ENCODE measurements at places on chromosomes 2 and 18.

- no peak for DNase-seq
Observed at GRCh38 chr2:21175895-21176646, 52.3 kb downstream of the TDRD15 start.

DNA sequence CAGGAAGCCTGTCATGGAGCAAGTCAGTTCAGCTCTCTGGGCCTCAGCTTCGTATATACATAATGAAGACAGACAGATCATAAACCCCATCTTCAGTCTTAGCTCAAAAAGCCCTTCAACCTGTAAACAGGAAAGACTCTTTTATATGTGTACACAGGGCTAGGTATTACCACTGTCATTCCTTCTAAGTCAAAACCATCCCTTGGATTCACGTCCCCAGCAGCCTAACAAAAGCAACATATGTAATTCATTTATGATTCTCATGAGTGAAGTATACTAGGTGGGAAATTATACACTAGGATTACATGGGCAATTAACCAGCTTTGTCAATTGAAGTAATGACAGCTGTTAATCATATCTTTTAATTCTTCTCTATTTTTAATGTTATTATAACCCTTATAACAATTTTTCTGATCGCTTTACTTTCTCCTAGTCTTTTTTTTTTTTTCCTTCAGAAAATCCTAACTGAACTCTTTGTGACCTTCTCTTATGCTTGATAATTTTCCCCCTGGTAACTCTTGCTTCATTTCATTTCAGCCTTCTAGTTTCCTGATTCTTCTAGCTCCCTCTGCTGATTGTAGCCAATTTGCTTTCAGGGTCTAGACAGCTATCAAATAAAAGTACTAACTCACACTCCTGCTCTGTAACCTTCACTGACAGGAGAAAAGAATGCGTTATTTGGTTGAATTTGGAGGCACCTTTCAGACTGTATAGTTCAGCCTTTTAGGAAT is 99.7 kb downstream of the RBM43 start:
- no peak for DNase-seq

- DNase-seq: no peak
Observed at GRCh38 chr2:156321243-156321904, 11.1 kb downstream of the NR4A2 start.

DNA sequence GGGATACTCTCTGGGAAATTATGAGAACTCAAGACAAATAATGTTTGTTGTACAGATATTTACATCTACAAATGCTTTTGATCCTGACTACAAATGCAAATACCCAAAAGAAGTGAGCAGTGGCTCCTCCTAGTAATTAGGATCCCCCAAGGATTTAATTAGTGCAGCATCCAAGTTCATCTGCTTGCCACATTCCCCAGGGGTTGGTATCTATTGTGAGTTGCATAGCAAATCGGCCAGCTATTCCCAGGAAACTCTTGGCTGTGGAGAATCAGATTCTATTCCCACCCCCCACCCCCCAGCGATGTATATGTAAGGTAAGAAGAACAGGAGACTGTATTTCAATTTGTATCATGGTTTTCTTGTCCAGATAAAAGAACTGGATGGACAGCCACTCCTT is 725.1 kb upstream of the CDH7 start:
- DNase-seq: no peak

DNA sequence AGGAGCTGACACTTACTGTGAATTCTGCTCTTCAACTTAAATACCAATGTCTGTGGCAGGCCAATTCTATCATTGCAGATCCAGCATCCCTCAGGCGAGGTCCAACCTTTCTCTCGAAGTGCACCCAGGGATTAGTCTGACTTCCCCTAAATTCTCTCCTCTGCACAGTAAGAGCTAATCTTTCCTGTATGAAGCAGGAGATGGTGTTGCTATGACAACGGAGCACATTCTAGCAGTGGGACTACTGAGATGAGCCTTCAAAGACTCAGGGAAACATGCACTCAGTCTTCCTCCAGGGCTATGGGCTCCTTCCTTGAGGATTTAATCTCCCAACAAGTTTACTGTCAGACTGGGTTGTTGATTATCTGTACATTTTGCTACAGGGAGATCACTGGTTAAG is 176.3 kb downstream of the NOL4 start:
- no peak for DNase-seq

- DNase-seq: no peak
Observed at GRCh38 chr2:79512442-79513401, at the start of gene CTNNA2. CTNNA2 (plus strand) TSS chr2:79513051.

GRCh38 chr2:160309585-160309984 is 109.5 kb upstream of the ITGB6 start:
- DNase-seq: no peak

DNA sequence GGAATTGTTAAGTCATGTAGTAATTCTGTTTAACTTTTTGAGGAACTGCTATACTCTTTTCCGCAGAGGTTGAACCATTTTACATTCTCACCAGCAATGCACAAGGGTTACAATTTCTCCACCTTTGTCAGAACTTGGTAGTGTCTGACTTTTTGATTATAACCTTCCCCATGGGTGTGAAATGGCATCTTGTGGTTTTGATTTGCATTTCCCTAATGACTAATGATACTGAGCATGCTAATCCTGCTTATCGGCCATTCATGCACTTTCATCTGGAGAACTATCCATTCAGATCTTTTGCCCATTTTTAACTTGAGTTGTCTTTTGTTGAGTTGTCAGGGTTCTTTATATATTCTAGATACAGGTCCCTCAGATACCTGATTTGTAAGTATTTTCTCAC is 47.2 kb downstream of the CYB5A start:
- DNase-seq: no peak

DNA sequence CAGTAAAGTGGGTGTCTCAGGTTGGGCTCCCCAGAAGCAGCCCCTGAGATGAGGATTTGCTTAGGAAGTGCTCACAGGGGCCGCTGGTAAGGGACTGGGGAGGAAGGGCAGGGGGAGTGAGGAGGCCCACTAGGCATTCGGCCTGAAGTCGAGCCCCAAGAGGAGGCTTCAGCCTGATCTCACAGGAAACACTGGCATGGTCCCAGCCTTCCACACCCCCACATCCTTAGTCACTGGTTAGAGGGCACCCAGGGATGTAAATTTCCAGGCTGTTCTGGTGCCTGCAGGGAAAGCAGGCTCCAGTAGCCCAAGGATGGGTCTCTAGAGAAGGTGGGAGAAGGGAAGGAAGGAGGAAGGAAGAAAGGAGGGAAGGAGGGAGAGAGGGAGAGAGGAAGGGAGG is 22.4 kb upstream of the KCNK3 start:
- DNase-seq: no peak

GRCh38 chr2:27251766-27252165 is 11.1 kb downstream of the SLC30A3 start:
- DNase-seq: no peak

DNA sequence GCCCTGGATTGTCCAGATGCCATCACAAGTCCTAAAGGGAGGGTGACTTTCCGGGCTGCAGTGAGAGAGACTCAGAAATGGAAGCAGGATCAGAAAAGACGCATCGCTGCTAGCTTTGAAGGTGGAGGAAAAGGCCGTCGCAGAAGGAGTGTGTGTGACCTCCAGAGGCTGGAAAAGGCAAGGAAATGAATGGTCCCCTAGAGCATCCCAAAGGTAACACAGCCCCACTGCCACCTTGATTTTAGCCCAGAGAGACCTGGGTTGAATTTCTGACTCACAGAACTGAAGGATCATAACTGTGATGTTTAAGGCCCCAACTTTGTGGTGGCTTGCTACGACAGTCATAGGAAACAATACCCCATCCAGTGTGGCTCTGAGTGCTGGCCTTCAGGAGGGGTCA is 8.6 kb upstream of the NCK2 start:
- no peak for DNase-seq

- DNase-seq: no peak
Observed at GRCh38 chr18:56593906-56594305, 44.5 kb downstream of the TXNL1 start.

DNA sequence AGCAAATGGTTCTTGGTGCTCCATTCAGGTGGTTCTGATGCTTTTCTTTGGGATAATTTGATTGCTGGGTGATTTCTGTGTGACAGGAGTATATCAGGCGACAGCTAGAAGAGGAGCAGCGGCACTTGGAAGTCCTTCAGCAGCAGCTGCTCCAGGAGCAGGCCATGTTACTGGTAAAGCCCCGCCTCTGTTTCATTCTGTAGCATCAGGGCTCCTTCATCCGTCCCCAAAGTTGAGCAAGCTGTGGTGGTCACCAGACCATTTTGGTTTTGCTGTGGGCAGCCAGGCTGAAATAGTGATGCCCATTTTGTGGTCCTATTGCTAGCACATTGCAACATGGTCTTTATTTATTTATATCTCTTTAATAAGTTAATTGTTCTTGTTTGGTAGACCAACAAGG is 132.8 kb upstream of the IL1R2 start:
- no peak for DNase-seq

- DNase-seq: no peak
Observed at GRCh38 chr18:13580351-13580750, 146.0 kb downstream of the FAM210A start.

DNA sequence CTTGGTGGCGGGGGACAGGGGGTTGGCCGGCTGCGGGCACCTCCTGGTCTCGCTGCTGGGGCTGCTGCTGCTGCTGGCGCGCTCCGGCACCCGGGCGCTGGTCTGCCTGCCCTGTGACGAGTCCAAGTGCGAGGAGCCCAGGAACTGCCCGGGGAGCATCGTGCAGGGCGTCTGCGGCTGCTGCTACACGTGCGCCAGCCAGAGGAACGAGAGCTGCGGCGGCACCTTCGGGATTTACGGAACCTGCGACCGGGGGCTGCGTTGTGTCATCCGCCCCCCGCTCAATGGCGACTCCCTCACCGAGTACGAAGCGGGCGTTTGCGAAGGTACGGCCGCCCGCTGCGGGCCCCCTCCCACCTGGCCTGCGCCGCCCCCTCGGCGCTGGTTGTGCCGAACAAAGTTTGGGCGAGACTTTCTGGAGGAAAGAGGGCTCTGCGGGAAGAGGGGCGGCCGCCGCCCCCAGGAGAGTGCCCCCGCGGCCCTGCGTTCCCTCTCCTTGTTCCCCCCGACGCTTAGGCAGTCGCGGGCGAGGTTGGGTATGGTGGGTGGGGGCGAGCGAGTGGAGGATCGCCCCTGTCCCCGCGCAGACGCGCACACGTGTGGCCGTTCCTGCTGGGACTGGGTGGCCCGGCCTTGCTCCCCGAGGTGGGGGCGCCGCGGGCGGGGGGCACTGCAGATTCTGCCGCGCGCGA is 866 bp downstream of the CRIM1 start:
- no peak for DNase-seq

DNA sequence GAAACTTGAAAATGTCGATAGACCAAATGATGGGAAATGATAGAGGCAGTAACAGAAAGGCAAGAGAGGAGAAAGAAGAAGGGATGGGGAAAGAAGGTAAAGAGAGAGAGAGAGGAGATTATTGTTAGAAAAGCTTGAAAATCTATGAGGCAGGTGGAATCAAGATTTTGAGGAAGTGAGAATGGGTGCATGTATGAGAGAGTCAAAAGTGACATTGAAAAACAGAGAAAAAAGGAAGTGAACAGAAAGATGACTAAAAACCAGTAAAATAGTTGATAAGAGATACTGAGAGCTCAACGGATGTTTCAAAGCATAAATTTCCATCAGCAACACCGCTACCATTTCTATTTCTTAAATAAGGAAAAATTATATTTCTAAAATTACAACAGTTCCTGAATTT is 327.4 kb upstream of the CWC22 start:
- DNase-seq: no peak

DNA sequence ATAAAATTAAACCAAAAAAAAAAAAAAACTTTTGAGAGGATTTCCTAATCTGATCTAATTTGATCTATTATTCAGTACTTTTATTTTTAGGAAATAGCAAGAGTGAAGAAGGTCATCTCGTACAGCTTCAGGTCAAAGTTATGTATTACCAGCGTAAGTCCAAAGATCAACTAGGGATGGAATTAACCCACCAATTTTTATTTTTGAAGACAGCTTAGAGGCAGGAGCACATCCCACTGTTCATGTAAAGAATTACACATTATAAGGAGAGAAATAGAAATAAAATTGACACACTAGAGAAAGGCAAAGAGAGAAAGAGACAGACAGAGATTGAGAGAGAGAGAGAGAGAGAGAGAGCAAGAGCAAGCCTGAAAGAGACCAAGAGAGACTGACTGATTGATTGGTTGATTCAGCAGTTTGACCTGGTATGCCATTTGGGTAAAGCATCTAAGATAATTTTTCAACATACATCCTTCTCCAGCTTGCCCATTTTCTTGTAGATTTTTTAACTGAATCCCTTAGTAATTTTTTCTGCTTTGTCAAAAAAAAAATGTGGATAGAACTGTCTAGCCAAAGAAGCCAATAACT is 25.1 kb downstream of the DOCK10 start:
- no peak for DNase-seq
